ENCODE measurements at places on chromosomes 11 and 22.

GRCh38 chr11:64396079-64396591 lies 37.2 kb downstream of the RPS6KA4 start:
- DNase-seq: no peak

GRCh38 chr11:35318977-35319925 lies 100.1 kb downstream of the SLC1A2 start:
- DNase-seq: no peak

DNA sequence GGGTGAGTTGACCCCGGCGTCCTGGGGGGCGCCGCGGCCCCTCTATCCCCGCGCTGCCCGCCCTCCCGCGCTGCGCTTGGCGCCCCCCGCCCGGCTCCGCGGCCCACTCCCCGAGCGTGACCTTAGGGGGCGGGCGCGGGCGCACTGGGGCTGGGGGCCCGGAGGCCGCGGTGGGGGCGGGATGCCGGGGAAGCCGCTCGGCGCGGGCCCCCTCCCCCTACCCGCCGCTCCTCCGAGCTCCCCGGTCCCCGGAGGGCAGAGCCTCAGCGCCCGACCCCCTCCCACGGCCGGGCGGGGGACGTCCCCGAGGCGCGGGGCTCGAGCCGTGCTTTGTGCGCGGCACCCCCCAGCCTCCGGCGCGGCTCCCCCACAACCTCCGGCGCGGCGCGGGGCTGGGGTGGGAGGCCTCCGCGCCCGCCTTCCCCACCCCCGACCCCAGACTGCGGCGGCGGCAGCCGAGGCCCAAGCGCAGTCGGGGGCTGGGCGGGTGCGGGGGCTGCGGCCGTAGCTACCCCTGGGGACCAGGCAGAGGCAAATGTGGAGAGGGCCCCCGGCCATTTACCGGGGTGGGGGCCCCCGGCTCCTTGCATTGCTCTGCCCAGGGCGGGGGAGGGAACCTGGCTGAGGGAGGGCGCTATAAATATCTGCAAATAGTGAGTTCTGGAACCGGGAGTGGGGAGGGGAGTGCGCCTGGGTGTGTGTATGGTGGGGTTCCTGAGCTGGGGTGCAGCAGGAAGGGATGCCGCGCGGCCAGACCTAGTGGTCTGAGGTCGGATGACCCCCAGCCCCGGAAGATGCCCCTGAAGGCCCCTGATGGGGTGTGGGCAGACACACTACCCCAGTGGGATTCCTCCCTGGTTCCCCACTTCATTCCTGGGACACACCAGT lies 988 bp downstream of the MGAT3 start:
- DNase-seq: no peak

DNA sequence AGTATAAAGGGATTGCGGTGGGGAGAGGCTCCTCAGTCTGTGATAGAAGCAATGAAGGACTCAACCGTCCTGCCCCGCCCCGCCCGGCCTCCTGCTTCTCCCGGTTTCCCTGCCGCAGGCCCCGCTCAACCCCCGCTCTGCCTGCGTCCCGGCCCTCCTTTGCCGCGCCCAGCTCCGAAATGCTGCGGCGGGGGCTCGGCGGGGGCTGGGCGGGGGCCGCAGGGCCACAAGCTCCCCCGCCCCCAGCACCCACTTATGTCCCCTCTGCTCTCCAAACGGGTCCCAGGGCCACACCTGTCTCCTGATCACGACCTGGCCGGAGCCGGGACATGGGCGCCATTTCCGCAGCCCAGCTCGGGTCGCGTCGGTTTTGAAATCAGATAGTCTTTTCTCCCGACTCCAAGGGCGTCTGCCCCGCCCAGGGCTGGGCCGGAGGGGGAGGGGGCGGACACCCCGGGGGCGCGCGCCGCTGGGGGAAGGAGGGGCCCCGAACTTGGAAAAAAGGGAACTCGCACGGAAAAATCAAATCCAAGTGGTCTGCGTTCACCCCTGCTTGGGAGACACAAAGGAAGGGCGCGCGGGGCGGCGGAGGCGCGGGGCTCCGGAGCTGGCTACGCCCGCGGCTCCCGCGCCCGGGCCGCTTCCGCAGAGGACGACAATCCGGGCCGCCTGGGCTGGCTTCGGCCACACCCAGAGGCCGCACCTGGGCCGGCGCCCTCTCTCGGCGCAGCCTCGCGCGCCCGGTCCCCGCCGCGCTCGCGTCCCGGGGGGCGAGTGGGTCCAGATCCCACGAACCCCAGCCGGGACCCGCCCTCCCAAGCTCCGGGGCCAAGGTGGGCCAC lies 70.6 kb upstream of the EP300 start:
- DNase-seq: peak; percentile 40

DNA sequence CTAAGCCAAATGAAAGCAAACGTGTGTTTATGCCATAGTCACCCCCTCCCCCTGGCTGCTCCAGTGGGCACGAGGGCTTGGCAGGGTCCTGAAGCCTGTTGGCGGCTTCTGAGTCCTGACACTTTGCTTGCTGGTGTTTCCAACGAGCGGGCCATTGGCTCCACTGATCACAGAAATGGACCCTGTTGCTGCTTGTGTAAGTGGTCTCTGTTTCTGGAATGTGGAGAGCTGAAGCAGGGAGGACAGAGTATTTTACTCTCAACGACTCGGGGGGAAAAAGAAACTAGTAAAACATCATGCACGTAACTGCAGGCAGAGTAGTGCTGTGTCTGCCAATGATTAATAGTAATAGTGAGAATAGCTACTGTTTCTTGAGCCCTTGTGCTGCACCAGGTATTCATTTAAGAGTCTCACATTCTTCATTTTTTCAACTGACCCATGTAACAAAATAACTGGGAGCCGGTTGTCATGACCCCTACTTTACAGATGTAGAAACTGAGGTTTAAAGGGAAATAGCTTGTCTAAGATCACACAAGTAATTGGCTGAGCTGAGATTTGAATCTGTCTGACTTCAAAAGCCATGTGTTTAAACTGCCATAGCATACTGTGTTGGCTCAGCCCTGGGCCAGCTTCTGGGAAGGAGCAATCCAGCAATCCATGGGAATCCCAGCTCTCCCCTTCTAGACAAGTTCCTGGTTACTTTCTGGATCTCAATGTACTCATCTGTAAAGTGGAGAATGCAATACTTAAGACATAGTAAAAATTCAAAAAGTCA lies 526.7 kb downstream of the INSC start:
- DNase-seq: no peak

DNA sequence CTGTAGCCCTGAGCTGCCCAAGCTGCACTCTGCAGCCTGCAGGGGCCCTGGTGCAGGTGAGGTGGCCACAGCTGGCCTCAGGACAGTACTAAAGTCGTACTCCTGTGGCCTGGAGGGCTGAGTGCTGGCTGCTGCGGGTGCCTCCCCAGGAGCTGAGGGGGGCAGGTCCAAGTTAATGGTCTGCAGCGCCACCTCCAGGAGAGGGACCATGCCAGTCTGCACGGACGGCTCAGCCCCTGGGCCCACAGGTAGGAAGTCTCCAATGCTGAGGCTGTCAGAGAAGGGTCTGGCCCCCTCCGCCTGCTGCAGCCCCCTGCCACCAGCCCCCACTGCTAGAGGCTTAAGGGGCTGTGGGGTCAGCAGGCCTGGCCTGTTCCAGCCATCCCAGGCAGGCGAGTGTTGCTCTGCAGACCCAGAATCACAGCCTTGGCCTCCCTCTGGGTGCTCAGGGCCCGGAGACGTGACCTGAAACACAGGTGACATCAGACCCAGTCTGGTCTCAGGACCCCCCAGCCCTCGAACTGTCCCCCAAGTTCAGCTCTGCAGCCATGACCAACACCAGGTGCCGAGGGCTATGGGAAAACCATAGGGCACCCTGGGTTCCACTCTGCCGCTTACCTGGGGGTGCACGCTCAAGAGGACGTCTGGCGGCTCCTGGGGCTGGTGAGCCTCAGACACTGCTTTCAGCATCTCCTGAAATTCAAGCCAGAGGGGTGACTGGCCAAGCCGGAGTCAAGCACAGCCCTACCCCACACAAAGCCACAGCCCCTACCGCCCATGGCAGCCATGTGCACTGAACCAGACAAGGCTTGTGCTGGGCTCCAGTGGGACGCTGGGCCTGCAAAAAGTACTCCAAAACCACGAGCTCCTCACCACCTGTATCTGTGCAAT lies 20.8 kb downstream of the SELENOO start:
- no peak for DNase-seq

GRCh38 chr11:103624708-103625623 lies 411.5 kb upstream of the DDI1 start:
- DNase-seq: no peak

DNA sequence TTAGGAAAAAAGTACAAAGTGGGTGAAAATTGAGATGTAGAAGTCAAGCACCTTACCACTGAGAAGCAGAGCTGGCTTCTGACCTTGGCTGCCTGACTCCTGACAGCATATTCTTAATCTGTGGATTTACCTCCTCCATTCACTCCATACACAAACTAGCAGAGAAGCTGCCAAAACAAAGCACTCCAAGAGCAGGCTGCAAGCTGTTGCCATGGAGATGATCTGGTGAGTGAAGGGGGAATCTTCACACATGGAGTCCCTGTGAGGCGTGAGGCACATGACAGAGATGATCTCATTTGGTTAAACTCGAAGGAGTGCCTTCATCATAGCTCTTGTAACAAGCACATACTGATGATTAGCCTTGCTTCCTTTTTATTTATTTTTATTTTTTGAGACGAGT lies 16.1 kb downstream of the COMMD9 start:
- no peak for DNase-seq

DNA sequence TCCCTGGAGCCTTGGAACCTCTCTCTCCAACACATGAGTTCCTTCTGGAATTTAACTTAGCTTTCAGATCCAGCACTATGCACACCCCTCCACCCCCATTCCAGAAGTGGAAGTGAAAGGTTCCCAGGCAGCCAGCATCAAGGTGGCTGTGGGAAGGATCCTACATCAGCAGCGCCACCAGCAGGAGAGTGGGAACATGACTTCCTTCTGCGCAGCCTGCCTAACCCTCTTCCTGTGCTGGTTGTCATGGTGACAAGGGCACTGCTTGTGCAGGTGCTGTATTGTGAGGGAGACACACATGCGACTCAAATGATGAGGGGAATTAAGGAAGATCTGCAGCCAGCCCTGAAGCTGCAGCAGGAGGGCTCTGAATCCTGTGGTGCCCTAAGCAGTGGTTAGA lies 904.5 kb upstream of the API5 start:
- no peak for DNase-seq

GRCh38 chr11:134254433-134255183 lies 1.2 kb downstream of the ACAD8 start:
- DNase-seq: no peak

DNA sequence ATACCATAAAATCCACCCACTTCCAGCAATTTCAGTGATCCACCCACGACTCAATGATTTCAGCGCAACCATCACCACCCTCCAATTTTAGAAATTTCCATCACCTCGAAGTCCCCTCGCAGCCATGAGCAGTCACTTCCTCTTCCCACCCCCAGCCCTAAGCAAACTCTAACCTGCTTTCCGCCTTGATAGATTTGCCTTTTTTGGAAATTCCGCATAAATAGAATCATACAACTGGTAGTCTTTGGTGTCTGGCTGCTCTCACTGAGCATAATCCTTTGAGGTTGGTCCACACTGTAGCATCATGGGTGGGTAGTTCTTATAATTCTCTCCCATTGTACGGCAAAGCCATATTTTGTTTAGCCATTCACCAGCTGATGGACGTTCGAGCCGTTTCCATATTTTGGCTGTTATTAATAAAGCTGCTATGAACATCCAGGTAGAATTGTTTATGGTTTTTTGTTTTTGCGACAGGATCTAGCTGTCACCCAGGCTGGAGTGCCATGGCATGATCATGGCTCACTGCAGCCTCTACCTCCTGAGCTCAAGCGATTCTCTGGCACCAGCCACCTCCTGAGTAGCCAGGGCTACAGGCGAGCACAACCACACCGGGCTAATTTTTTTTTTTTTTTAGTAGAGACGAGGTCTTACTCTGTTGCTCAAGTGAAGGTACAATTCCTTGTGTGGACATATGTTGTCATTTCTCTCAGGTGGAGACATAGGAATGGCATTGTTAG lies 16.0 kb downstream of the PIM3 start:
- DNase-seq: no peak

DNA sequence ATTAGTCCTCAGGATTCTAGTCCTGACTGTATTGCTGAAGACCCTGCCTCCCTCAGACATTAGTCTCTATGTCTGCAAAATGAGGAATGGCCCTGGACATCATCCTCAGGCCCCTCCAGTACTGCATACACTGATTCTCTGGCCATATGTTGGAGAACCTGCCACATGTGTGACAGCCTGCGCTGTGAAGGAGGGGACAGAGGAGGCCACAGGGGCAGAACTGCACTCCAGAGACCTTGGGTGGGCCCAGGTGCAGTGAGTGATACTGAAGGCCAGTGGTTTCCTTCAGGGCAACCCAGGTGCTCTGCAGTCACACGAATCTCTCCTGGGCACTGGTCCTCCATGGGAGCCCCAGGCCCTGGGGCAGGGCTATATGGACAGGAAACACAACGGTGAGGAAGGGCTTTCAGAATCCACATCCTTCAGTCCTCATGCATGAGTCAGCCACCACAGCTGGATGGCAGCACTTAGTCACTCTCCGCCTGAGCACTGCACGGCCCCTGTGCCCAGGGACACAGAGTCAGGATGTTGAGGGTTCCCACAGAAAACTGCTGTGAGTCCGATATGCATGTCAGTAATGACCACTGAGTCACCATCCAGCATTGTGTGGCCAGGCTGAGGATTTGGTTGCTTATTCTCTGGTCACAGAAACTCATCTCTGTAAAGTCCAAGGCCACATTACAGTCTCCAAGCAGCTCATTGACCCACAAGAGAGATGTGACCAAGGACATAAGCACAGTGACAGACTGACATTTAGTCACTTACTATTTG lies 39.7 kb downstream of the ME3 start:
- no peak for DNase-seq

DNA sequence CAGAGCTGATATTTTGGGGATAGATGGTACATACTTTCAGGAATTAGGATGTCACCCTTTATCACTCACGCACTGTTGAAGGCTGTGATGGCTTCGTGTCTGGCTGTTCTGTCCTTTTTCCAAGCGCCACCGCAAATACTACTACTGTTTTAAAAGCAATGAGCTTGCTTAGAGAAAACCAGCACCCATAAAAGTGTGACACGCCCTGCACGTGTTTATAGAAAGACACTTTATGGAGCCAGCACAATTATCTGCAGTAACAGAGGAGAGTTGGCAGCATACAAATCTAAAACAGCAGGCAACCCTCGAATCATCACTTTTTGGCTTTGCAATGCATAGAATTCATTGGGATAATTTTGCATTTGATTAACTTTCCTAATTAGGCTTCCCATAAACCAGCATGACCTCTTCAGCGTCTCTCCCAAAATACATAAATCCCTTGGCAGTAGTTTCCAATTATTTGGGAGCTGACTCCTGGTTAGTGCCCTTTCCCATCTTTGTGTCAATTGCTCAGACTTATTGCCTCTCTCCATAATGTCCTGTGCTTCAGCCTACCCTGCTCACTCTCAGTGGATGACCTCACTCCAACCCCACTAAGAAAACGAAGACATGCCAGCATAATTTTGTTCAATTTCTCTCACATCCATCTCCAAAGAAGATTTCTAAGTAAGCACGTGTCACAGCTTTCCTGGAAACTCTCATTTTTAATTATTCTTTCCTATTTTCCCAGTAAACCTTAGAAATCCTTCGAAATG lies 118.7 kb upstream of the LARGE1 start:
- no peak for DNase-seq

- no peak for DNase-seq
Observed at GRCh38 chr11:69746752-69747742, 28.1 kb downstream of the FGF4 start.

GRCh38 chr11:115334932-115335788 lies 169.1 kb downstream of the CADM1 start:
- no peak for DNase-seq

GRCh38 chr11:31870609-31871309 lies 59.6 kb upstream of the PAX6 start:
- no peak for DNase-seq

GRCh38 chr22:43749473-43749872 lies 62.6 kb downstream of the EFCAB6 start:
- no peak for DNase-seq

GRCh38 chr11:123080015-123080414 lies 18.1 kb upstream of the HSPA8 start:
- no peak for DNase-seq

Data from stimulated activated CD4-positive, alpha-beta T cell treated with anti-CD3 and anti-CD28 coated beads, Interleukin-15, amount 100 ng/mL, for 1 hour (primary cell).